ENCODE measurements at places on chromosomes 16 and 17.

DNA sequence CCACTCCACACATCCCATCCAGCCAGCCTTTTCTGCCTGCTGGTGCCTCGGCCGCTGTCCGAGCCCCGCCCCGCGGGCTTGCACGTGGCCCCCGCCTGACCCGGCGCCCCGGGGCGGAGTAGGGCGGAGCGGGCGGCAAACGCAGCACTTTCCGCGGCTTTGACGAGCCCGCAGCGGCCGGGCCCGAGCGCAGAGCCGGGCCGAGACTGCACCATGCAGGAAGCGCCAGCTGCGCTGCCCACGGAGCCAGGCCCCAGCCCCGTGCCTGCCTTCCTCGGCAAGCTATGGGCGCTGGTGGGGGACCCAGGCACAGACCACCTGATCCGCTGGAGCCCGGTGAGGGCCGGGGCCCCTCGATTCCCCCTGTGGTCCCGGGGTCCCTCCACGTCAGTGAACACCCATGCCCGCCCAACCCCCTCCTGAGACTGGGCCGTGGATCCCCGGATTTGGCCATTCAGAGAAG, at the start of gene HSF4:
Gene HSF4, plus strand, starts transcription at position 147 of the 463 bp plus-strand sequence. Its CDS starts 67 bp downstream, at position 214.
- no peak for DNase-seq

DNA sequence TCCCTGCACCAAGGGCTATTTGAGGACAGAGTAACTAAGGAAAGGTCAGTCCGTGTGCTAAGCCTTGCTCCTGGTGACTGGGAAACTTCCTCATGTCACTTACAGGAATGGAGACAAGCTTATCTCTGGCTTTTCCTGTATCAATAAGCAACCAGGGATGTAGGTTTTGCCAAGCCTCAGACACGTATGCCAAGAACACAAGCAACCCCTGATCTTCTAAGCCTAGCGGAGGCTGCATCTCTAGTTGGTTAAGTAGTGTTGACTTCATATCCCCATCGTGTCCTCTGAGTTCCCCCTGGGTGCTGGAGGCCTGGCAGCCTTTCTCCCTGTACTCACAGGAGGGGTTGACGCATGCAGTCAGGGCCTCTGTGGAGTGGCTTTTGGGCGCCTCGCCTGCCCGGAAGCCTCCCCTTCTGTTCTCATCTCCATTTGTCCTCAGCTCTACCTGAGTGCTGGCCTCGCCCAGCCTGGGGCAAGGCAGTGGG, 1.4 kb upstream of the C1QTNF1 start:
- no peak for DNase-seq

DNA sequence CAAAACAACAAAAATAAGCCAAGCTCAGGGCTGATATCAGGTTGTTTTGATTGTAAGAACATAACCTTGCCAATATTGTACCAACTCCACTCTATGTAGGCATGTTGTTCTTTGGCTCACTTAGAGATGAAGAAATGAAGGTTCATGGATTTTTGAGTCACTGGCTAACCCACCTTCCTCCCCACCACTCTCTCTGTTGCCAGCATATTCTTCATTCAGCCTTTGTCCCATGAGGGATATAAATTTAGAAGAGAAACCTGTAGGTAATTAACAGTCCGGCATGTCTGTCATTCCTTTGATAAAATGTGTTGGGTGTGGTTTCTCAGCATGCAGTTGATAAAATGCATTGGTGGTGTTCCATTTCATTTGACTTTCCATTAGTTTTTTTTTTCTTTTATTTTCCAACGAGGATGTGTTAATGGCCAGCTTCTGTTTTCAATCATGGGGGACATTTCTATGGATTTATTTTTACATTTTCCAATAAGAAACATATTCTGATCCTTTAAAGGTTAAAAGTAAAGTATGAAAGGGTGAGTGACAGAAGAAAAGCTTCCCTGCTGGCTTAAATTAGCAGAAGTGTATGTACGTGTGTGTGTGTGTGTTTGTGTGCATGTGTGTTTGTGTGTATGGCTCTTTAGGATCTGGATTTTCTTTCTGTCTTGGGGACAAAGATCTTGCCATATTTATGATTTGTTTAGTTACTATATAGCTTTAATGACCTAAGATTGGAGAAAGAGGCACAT, 166.2 kb upstream of the KCNJ16 start:
- DNase-seq: no peak

GRCh38 chr16:84788920-84789391, 30.8 kb upstream of the CRISPLD2 start:
- no peak for DNase-seq

GRCh38 chr17:67476787-67477335, 99.8 kb downstream of the PITPNC1 start:
- DNase-seq: no peak

DNA sequence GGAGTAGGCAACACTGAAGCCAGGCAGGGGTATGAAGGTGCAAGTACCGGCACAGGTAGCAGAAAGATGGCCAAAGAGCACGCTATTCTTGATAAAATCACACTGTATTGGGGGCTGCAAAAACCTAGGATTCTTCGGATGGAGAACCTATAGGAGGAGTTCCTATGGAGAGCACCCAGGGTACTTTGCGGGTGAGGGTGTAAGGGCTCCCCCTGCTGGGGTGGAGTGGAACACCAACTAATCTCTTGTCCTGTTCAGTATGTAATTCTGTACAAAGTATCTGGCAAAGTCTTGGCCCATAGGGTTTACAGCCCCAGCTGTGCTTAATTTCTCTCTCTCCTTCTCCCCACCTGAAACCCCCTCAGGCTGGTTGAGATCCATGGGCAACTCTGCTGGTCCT, 393.1 kb upstream of the ASIC2 start:
- no peak for DNase-seq

GRCh38 chr16:88484505-88485365, 31.7 kb downstream of the ZFPM1 start:
- no peak for DNase-seq

GRCh38 chr16:54244061-54244886, 42.3 kb downstream of the IRX3 start:
- no peak for DNase-seq

GRCh38 chr17:50488880-50489279, 10.2 kb downstream of the RSAD1 start:
- no peak for DNase-seq

DNA sequence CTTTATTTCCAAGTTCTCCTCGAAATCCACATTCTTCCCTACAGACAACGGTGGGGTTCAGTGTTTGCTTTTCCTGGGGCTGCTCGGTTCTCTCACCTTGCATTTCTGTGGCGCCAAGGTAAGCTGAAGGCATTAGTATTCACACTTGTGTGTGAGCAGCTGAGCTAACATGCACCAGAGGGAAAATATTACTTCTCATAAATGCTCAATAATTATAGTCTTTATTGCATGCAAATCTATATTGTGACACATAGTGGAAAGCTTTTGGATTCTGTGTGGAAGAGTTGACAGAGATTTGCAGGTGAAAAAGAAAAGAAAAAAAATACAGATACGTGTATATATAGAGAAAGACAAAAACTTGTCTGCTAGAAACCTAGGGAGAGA, 411.8 kb downstream of the MAF start:
- DNase-seq: no peak

- DNase-seq: no peak
Observed at GRCh38 chr16:27950206-27950887, 113.2 kb downstream of the GSG1L start.

GRCh38 chr16:84546669-84547545, 42.4 kb upstream of the MEAK7 start:
- no peak for DNase-seq

GRCh38 chr17:57505841-57506773, 239.0 kb downstream of the CCDC182 start:
- DNase-seq: no peak

GRCh38 chr16:50522324-50522723, 25.9 kb upstream of the NKD1 start:
- no peak for DNase-seq

DNA sequence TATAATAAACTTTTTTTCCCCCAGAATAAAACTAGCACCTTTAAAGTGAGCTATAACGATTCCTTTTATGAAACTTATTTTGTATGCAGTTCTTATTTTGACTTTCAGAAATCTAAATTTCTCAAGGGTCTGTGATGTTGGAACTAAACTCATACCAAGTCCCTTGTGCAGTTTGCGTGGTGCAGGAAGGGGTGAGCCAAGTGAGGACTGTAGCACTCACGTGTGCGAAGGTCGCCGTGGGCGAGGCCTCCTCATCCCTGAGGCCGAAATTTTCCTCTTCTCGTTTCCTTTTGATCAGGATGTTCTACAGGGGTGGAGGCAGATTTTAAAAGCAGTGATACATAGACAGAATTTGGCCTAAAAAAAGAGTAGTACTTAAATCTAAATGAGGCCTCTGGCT, 73.7 kb downstream of the RPTOR start:
- DNase-seq: no peak

DNA sequence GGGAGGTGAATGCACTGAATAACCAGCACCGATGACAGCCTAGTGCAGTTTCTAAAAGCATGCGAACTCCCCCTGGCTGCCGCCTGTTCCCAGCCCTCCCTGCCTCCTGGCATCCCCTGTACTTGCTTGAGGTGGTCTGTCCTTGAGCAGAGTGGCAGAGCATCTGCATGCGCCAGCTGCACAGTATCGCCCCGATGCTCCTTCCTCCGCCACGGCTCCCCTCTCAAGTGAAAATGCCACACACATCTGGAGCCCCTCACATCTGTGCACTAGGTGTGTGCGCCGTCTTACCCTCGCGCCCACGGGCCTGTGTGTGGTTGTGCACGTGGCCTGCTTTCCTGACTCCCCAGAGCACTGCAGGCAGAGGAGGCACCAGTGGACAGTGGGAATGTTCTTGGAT, 111.9 kb downstream of the CCDC182 start:
- no peak for DNase-seq

GRCh38 chr16:86091976-86092375, 193.0 kb downstream of the IRF8 start:
- no peak for DNase-seq

- no peak for DNase-seq
Observed at GRCh38 chr17:22694362-22695227, 1002.3 kb downstream of the KCNJ18 start.

DNA sequence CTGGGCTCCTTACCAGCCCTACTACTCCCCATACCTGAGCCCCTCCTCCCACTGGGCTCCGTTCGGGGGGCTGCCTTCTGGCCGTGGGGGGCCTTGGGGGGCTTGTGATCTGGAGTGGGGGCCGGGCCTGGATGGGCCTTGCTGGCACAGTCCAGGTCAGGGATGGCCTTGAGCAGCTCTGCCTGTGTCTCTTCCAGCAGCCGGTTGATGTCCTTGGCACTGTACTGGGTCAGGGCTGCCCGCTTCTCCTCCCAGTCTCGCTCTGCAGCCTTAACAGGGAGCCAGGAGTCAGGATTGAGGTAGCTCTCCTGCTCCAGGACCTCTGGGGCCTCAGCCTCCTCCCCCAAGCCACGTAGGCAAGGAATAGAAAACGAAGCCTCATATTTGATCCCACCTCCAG, 54.6 kb downstream of the SRCIN1 start:
- no peak for DNase-seq

DNA sequence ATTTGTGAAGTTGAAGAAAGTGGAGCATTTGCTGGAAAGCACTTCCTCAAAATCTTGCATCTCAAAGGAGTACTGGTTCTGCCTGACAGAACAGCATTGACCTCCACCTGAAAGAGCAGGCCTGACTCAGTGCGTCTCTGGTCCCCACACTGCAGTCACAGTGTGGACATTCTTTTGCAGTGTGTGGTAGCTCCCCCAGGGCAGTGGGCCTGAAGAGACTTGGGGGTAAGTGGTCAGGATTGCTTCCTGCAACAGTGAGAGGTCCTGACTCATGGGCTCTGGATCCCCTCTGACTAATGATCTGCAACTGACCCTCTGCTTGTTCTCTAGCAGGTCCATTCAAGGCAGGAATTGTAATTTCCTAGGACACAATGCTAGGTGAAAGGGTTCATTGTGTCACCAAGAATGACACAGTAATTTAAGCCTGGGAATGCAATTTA, 204.9 kb upstream of the KCNJ16 start:
- no peak for DNase-seq

GRCh38 chr17:73506470-73507435, 137.5 kb downstream of the SDK2 start:
- no peak for DNase-seq

- no peak for DNase-seq
Observed at GRCh38 chr16:75415169-75415905, 18.0 kb downstream of the CFDP1 start.

- DNase-seq: no peak
Observed at GRCh38 chr17:56367366-56367765, 214.1 kb downstream of the ANKFN1 start.

DNA sequence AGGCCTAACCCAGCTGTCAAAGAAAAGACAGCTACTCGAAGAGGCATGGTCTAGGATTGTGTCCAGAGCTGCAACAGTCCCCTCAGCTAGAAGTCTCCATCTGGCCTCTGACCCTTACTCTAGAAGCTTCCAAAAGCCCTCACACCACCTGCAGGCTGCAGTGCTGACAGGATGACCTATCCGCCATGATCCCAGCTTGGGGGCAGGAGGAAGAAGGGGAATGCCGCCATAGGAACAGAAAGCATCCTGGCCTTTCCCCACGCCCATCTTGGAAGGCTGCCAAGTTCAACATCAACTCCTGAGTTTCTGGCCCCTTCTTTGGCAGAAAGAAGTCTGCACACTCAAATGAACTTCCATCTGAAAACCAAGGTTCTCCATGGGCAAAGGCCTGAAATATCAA, 3.1 kb upstream of the KRT36 start:
- no peak for DNase-seq

DNA sequence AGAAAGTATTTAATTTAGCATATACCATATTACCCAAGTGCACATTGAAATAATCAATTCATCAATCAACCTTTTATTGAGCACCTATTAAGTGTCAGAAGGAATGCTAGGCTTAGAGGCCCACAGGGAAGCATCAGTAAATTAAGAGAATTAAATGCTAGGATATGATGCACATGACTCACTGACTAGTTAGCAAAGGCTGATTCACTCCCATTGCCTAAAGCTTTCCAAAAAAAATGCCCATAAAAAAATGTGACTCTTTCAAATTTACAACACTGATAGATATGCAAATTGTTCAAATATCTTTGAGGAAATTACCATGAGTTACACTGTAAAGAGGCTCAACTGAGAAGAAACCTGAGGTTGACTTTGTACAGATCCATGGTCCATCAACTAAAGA, 883.3 kb downstream of the CDH11 start:
- no peak for DNase-seq

- no peak for DNase-seq
Observed at GRCh38 chr16:21996923-21997696, 3.8 kb downstream of the PDZD9 start.

DNA sequence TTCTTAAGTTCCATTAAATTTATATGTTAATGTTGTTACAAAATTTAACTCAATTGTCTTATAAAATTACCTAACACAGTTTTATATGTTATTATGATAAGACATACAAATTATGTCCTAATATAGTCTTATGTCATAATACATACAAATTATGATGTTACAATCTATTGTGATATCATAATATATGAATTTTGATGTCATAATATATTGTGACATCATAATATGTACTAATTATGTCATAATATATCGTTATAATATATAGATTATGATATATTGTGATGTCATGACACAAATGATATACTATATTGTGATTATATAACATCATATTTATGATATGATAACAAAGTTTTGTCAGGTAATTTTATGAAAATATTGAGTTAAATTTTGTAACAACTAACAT, 1789.6 kb downstream of the TP53TG3F start:
- DNase-seq: no peak
